Left forelimb (tissue), 1 donor: ENCODE measurements at places on chromosomes 4 and X.

GRCh38 chr4:163495900-163496299 lies 1.4 kb downstream of the TMA16 start:
- no peak for DNase-seq

DNA sequence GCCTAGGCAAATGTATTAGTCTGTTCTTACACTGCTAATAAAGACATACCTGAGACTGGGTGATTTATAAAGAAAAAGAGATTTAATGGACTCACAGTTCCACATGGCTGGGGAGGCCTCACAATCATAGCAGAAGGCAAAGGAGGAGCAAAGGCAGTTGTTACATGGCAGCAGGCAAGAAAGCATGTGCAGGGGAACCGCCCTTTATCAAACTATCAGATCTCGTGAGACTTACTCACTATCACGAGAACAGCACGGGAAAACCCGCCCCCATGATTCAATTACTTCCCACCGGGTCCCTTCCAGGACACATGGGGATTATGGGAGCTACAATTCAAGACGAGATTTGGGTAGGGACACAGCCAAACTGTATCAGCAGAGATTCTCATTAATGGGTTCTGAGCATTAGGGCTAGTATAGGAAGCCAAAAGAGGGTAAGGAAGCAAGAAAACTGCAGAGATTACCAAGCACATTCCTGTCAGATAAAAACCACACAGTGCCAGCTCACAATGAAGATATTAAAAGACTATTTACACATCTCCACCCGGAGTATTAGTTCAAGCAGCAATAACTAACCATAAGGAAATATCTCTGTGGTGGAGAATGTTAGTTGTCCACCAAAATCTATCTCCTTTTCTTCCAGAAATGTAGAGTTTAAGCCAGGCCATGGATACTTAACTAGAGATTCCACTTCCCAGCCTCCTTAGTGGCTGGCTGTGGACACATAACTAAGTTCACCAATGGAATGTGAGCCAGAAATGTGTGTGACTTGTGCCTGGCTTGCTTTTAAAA lies 61.2 kb upstream of the HOPX start:
- DNase-seq = no peak

DNA sequence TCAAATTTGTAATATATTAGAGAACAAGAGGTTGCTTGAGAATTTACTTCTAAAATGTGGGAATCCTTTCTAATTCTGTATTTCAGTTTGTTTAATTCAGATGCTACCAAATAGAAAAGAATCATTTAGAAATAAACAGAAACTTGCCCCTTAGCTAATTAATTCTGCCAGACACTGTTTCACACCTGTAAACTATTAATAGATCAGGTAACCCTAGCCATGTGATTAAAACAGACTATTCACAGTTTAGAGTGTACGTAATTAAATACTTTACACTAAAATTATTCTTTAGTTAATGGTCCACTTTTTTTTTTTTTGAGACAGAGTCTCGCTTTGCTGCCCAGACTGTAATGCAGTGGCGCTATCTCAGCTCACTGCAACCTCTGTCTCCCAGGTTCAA lies 124.0 kb downstream of the PTPN13 start:
- DNase-seq = no peak

- no peak for DNase-seq
Observed at GRCh38 chr4:64068096-64068495, 341.2 kb downstream of the TECRL start.

GRCh38 chr4:7971159-7971631 lies 31.5 kb upstream of the AFAP1 start:
- DNase-seq = no peak

DNA sequence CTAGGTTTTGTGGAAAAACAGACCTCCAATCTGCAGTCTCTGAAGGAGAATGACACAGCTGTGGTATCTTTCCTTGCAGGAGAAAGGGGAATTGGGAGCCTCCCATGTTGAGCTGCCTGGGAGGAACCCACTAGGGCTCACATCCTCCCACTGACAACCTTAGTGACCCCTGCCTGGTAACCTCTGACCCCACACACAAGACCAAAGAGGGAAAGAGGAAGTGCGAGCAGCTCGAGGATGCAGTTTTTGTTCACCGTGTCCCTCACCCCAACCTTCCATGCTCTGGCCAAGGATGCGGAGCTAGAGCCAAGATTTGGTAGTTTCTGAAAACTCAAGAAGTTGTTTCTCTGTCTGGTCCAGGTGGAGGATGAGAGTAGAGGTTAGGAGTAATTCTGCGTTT lies 5.4 kb upstream of the ZXDA start:
- DNase-seq = no peak

DNA sequence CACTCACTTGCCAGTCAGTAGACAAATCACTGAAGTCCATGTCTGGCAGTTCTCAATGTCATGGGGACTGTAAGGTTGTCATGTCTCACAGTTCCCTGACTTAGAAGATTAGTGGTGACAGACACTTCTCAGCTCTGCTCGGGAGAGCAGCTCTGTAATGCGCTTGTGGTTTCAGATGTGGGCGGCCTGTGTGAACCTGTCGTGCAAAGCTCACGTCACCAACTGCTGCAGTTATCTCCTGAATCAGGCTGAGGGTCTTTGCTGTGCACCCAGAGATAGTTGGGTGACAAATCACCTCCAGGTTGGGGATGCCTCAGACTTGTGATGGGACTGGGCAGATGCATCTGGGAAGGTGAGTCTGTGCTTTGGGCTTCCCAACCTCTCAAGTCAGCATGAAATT lies at the start of gene IL9R:
Gene IL9R, plus strand, starts transcription at position 261 of the 400 bp plus-strand sequence. Its CDS starts 64 bp downstream, at position 325.
- DNase-seq = no peak

- no peak for DNase-seq
Observed at GRCh38 chr4:56828784-56829535, 7.5 kb upstream of the SPINK2 start.

DNA sequence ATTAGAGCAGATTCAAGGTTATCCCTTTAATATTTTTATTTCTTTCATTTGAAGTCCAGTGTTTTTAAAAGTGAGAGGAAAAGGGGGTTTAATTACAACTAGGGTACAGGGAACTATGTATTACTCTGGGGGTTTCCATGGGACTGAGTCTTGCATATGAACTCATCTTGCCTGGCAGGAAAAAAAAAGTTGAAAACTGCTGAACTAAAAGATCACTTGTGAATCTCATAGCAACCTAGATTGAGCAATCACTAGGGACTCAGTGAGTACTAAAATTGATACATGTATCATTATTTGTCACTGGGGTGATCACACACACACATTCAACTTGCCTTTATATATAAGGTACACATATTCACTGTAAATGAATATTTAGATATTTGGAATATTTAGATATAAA lies 180.7 kb upstream of the SFRP2 start:
- DNase-seq = no peak

DNA sequence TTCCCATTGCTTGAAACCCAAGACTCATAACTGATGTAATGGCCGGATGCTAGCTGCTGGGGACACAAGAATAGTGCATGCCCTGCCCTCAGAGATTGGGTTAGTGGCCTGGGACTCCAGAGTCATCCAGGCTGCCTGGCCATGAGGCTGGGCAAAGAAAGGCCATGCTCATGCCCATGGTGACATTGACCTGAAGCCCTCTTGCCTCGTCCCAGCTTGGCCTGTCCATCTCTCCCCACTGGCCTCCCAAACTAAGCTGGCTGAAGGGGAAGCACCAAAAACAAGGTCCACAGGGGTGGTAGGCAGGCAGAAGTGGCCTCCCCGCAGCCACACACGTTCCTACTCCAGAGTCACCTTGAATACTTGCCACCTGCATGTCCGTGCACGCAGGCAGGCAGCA lies 141.8 kb downstream of the EVC2 start:
- DNase-seq = no peak

DNA sequence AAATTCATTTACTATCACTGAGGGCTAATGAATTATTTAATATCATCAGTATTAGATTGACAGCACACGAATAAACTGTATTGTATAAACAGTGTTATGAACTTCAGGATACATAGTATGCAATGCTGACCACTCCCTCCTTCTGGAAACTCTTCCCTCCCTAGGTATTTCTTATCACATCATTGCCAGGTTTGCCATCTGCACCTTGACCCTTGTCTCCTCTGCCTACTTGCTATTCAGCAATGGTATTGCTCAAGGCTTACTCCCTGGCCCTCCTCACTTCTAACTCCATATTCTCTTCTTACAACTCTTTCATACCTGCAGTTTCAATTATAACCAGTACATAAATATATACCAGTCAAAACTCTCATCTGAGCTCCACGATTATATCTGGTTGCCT lies 38.9 kb downstream of the ATP8A1 start:
- DNase-seq = no peak

- DNase-seq = no peak
Observed at GRCh38 chr4:117154251-117154650, 68.9 kb upstream of the TRAM1L1 start.

GRCh38 chrX:152197465-152197864 lies 59.1 kb upstream of the MAGEA10 start:
- no peak for DNase-seq

DNA sequence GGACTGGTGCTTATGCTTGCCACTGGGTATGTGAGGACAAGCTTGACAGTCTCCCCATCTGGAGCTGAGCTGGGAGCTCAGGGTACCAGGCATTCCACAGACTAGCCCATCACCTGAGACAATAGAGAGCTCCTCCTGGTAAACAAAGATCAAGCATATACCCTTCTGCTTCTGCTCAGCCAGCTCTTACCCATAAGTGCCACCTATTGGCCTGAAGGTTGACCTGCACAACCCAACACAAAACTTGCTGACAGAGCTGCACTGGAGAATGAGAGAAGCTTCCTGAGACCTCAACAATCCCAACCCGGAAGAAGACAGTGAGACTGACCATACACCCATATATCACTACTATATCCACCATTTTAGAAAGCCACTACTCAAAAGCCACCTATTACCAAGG lies 1049.2 kb upstream of the INTU start:
- DNase-seq = no peak

- DNase-seq = no peak
Observed at GRCh38 chrX:94515009-94515408, 841.0 kb downstream of the FAM133A start.

- DNase-seq = no peak
Observed at GRCh38 chr4:183995570-183995969, 90.5 kb downstream of the STOX2 start.

DNA sequence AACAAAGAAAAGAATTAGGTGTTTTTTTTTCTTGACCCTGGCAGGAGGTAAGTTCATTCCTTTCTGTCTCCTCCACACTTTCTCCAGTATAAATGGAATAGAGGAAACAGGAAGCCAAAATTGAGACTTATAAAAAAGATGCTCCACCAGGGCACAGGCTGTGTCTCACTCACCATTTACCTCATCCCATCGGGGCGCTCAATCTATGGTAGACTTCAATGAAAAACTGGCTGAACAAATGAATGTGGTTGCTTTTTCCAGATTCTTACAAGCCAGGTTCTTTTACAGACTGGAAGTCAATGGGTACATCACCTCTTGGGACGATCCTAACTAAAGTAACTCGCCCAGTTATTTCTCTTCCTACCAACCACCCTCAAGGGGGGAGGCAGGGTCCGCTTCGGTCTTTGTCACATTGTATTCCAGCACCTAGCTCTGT lies 685 bp downstream of the COMMD8 start:
- DNase-seq = no peak

- DNase-seq = no peak
Observed at GRCh38 chr4:176883681-176884418, 91.1 kb upstream of the VEGFC start.

- DNase-seq = no peak
Observed at GRCh38 chr4:16641971-16642370, 256.5 kb downstream of the LDB2 start.

GRCh38 chr4:118587946-118588345 lies 97.2 kb upstream of the METTL14 start:
- no peak for DNase-seq

GRCh38 chr4:12894062-12894461 lies 590.1 kb downstream of the RAB28 start:
- DNase-seq = no peak

DNA sequence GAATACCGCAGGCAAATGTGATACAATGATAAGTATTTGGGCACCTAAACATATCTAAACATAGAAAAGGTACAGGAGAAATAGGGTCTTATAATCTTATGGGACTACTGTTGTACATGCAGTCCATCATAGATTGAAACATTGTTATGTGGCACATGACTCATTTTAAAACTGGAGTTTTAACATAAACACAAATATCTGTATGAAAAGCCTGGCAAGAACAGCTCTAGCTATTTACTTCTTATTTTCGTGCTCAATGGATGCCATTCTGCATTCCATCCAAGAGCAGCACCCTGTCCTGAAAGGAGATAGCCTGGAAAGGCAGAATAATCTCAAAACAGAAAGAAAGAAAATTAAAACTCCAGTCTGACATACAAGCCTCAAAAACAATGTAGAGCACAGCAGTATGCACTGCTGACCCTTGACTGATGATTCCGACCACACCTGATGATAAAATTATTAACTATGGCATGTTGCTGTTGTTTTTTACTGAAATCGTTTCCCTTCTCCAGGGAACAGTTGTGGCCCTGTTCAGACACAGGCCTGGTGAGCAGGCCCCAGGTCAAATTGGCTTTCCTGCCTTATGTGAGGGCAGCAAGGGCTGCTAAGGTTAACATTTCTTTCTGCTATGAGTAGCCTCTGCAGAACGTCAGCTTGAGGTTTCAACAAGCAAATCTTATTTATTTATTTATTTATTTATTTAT lies 152.7 kb downstream of the APBB2 start:
- no peak for DNase-seq

DNA sequence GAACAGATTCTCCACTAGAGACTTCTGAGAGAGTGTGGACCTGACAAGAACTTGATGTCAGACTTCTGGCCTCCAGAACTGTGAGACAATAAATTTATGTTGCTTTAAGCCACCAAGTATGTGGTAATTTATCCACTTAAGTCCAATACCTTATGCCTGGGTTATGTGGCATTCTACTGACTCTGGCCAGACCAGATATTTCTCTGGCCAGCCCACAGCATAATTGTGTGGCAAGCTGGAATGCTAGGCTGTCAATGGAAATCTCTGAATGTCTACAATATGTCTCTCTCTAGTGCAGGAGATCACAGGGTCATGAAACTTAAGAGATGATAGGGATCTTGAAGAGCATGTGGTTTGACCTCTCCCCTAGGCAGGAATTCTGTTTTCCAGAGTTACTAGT lies 251.0 kb downstream of the ZNF674 start:
- no peak for DNase-seq

- no peak for DNase-seq
Observed at GRCh38 chr4:106700321-106700720, 331.7 kb upstream of the GIMD1 start.

DNA sequence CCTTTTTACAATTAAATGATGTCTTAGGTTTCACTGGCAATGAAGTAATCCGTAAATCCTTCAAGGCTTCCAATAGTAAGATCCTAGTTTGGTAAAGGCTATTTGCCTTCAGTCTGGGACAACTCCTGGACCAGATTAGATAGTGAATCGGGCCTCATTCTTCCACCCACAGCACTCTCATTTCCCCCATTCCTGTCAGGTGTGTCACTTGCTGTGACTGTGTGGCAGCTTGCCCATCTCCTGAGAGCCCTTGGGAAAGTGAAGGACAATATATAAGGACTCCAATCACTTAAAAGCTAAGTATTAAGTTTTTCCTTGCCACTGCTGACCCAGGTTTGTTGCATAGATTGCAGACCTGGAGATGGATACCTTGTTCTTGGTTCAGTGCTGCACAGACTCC lies 3.3 kb upstream of the GASK1B start:
- DNase-seq = no peak

GRCh38 chr4:172985552-172985951 lies 183.1 kb upstream of the GALNT7 start:
- no peak for DNase-seq

GRCh38 chrX:150363561-150364346 lies 637 bp downstream of the MAMLD1 start:
- DNase-seq = no peak
